ENCODE measurements at places on chromosomes 16 and 17.

DNA sequence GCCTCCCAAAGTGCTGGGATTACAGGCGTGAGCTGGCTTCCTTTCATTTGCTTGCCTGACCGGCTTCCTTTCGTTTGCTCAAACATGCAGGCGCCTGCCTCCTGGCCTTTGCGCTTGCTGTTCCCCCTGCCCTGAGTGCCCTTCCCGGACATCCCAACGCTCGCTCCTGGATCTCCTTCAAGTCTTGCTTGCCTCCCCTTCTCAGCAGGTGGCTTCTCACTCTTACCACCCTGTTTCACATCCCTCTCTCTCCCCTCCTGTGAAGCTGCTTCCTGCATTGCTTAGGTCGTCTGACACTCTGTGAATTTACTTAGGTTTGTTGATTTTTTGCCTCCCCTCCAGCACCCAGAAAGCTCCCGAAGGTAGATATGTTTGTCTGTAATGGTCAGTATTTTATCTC is 25.6 kb upstream of the NDRG4 start:
- DNase-seq, result no peak

GRCh38 chr17:65660947-65661346 is 99.5 kb upstream of the AXIN2 start:
- no peak for DNase-seq

DNA sequence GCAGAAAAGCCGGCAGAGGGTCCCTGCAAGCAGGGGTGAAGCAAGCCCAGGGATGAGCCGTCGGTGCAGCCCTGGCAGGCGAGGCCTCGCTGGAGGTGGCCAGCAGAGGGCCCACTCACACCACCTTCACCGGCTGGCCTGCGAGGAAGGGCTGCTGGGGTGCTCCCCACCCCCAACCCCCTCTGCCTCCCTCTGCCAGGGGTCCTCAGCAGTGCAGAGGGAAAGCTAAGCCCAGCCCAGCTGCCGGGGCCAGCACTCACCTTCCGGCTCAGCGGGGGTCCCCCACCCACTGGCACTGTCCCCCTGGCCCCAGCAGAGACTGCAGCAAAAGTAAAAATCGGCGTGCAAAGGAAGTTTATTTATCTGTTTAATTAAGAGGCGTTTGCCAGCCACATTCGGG is 113.4 kb downstream of the ENGASE start:
- no peak for DNase-seq

GRCh38 chr17:73474370-73474988 is 162.7 kb upstream of the CDC42EP4 start:
- DNase-seq, result peak; percentile 34

DNA sequence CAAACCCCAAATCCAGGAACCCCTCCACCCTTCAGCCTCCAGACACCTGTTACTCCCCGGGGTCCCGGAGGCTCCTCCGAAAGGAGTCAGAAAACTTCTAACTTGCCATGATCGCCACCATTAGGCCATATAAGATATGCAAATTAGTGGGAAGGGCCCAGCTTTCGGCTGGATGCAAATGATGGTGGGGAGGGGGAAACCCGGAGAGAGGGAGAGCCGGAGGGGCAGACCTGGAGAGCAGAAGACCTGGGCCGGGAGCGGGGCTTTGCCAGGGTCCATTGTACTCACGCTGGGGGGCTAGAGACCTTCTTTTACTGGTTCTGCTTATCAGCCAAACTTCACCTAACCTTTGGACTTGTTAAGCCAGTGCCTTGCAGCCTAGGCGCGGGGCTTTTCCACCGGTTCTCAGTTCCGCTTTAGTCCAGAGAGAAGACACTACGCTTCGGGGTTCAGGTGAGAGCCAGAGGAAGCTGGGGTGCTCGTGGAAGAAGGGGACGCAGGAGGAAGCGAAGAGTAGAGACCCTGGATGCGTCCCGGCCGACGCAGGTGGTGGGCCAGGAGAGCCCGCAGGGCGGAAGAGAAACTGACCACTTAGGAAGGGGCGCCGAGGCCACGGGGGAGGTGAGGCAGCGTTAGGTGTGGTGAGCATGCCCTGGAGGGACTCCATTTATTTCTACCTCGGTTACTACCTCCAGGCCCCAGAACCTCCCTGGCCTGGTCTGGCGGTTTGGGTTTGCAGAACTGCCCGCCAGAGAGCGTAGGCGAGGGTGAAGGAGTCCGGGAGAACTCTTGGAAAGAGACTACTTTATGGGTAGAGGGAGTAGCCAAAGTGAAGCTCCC is at the start of gene HNF1B:
Gene HNF1B (minus strand): TSS at position 99 of the 840 bp plus-strand sequence. CDS start 175 bp downstream, outside the sequence.
- no peak for DNase-seq

DNA sequence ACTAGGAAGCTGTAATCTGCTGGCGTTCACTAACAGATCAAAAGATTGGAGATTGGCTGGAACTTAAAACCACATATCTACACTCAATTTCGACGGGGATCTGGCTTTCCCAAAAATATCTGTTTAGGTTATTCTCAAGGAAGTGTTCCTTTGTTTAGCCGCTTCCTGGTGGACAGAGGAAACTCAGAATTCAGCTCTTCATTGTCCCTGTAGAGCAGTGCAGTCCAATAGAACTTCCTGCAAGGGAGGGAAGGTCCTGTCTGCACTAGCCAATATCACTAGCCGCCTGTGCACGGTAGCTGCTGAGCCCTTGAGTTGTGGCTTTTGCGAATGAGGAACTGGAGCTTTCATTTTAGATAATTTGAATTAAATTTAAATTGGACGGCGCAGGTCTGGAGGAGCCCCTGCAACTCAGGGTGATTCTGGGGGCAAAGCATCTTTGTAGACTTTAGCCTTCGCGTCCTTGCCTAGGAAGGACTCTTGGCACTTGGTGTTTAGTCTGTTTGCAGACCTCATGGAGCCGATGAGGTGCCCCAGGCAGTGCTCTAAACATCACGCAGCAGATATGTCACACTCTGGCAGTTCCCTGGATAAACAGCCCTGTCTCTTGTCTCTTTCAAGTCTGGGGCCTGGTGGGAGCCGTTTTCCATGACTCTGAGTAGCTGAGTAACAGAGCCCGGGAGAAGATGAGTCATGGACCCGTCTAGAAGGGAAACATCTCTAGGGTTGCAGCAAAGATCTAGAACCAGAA is 122.2 kb downstream of the CCDC182 start:
- peak; percentile 28 for DNase-seq

DNA sequence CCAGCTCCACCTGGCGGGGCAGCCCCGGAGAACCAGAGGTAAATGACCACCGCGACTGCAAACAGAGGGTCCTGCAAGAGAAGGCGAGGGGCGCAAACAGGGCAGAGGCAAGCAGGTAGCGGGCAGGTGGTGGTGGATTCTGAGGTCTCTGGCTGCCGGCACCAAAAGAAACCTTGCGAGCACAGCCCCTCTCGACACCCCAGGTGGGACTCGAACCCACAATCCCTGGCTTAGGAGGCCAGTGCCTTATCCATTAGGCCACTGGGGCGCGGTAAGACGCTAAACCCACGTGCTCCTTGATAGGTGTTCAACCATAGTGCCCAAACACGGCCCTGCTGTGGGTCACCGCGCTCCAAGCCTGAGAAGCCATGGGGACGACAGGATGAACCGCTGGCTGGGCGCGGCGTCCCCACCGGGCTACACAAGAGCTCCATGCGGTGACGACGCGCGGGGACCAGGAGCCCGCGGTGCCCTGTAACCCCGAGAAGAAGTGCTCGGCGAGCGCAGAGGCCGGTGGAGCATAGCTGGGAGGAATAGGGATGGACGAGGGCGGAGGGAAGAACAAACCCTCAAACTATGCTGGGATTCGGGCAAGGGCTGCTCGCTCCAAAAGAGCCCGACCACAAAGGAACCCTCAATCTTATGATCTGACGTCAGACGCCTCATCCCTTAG is 12.4 kb downstream of the ATP5PD start:
- peak; percentile 94 for DNase-seq

DNA sequence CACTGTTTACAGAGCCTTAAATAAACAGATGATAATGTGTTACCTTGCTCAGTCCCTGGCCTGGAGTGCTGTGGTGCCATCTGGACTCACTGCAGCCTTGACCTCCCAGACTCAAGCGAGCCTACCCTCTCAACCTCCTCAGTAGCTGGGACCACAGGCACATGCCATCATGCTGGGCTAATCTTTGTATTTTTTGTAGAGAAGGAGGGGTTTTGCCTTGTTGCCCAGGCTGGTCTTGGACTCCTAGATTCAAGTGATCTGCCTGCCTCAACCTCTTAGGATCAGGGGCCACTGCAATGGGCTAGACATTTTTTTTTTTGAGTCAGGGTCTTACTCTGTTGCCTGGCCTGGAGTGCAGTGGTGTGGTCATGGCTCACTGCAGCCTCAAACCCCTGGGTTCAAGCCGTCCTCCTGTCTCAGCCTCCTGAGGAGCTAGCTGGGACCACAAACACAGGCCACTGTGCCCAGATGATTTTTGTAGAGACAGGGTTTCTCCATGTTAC is 5.0 kb upstream of the NAGLU start:
- no peak for DNase-seq

GRCh38 chr16:78284957-78285434 is 185.5 kb downstream of the WWOX start:
- no peak for DNase-seq

DNA sequence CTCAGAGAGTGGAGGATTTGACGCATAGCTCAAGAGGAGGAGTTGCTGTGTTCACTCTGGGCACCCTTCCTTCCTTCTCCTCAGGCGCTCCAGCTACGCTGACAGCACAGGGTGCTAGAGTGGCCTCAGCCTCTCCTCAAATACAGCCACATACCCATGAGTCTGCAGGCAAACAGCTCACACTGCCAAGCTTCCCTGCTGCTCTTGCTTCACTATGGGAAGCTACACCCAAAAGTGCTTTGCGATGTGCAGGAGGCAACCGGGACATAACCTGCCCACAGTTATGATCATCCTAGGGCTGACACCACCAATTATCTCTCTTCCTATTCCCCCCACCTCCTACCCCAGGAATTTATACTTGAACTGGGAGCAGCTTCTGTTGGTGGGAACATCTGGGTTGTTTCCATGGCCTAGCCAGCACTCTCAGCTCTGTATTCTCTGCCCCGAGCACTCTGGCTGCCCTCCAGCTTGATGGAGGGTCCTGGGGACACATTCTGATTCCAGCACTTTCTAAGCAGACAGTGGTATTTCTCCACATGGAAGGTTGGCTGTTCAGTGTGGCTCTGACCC is 40.3 kb upstream of the SREBF1 start:
- DNase-seq, result no peak

- no peak for DNase-seq
These were observed 59.8 kb upstream of the NLK start for GRCh38 chr17:27982688-27983087.

- no peak for DNase-seq
These were observed 510.7 kb downstream of the MAF start for GRCh38 chr16:79089735-79090284.

DNA sequence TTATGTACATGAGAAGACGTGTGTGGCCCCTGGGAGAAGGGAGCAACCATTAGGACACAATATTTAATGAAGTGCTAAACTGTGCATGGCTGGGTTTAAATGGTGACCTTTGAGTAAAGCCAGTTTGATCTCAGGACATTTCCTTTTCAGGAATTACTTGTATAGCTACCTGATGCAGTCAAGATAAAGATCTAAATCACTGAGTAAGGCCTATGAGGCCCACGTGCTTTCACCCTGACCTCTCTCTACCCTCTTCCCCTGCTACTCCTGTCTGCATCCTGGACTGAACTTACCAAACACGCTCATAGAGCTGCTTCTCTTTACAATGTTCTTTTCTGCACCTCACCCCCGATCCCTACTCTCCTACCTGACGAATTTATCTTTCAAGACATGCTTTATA is 98.9 kb downstream of the GRIN2A start:
- DNase-seq, result no peak

GRCh38 chr16:86868786-86869185 is 290.4 kb downstream of the FOXL1 start:
- DNase-seq, result no peak

GRCh38 chr16:87186446-87186845 is 130.7 kb downstream of the C16orf95 start:
- DNase-seq, result no peak

DNA sequence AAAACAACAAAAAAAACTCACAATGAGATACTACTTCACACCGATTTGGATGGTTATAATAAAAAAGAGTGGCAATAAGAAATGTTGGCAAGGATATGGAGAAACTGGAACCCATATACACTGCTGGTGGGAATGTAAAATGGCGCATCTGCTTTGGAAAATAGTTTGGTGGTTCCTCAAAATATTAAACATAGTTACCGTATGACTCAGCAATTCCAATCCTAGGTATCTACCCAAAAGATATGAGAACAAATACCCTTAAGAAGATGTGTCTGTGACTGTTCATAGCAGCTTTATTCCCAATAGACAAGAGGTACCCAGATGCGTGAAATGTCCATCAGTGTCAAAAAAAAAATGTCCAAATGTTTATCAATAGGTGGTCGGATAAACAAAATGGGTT is 7.2 kb downstream of the CPPED1 start:
- DNase-seq, result no peak

All from NCI-H2081 (cell line).